T-helper 17 cell (primary cell): ENCODE measurements at places on chromosomes 6 and 20.

GRCh38 chr6:21871831-21872230, 278.3 kb downstream of the SOX4 start:
- DNase-seq: no peak

- DNase-seq: no peak
Observed at GRCh38 chr6:75611702-75612375, 10.2 kb downstream of the SENP6 start.

GRCh38 chr20:23217023-23217422, 130.9 kb upstream of the CD93 start:
- DNase-seq: no peak

DNA sequence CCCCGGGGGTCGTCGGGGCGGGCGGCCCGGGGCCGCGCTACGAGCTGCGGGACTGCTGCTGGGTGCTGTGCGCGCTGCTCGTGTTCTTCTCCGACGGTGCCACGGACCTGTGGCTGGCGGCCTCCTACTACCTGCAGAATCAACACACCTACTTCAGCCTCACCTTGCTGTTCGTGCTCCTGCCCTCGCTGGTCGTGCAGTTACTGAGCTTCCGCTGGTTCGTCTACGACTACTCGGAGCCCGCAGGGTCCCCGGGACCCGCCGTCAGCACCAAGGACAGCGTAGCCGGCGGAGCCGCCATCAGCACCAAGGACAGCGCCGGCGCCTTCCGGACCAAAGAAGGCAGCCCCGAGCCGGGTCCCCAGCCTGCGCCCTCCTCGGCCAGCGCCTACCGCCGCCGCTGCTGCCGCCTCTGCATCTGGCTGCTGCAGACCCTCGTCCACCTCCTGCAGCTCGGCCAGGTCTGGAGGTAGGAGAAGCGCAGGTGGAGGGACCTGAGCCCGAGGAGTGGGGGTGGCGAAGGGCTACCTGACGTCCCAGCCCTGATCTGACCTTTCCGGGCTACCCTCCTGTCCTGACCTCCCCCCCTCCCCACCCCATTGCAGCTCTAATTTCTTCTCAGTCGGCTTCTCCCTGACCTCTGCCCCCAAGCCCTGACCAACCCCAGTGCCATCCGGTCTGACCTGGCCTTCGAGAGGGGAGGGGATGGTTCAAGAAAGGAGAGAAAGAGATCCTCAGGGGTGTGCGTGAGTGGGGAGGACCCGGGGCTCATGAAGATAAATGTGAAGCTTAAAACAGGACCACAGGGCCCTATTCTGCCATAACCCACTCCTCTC, 558 bp downstream of the XKR7 start:
- peak; percentile 78 for DNase-seq

GRCh38 chr6:38499529-38500096, 140.1 kb downstream of the BTBD9 start:
- DNase-seq: no peak

DNA sequence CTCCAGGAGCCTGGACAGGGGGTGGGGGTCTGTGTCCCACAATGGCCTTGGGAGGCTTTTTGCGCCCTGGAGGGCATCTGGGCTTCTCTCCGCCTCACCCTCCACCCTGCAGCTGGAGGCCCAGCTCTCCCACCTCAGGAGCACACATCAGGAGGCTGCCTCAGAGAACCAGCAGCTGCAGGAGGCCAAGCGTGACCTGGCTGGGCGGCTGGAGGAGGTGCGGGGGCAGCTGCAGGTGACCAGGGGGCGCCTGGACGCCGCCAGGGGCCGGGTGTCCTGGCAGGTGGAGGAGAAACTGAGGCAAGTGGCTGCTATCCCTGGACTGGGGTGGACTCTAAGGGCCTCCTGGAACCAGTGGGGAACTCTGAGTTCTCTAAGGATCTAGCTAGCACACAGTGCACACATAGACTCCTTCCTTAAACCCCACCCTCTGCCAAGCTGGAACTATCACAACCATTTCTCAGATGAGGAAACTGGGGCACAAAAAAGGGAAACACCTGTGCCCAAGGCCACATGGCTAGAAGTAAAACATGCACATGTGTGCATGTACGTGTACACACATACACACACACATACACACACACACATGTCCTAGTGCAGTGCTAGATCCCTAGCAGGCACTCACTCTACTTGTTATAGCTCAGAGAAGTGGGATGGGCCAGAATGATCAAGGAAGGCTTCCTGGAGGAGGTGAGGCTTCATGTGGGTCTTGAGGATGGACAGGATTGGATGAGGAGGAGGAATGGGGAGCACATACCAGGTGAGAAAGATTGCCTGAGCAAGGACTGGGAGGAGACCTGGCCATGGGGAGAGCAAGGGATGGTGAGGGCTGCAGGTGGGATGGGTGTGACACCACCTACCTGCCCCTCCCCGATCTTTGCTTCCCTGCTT, 22.9 kb downstream of the RAB44 start:
- no peak for DNase-seq

- no peak for DNase-seq
Observed at GRCh38 chr20:32631933-32632460, 41.7 kb downstream of the C20orf203 start.

- no peak for DNase-seq
Observed at GRCh38 chr6:163761481-163761880, 347.0 kb downstream of the QKI start.

- DNase-seq: no peak
Observed at GRCh38 chr6:144624246-144624645, 339.1 kb downstream of the UTRN start.

GRCh38 chr6:109690373-109690736, 647 bp downstream of the AK9 start:
- DNase-seq: peak; percentile 38

- DNase-seq: no peak
Observed at GRCh38 chr6:38137608-38138265, 318.2 kb downstream of the ZFAND3 start.
